ENCODE measurements at places on chromosomes 13 and 19. TPM values are rescaled to one million over a fixed set of nuclear protein-coding genes. Genes with fewer than 3 reads are reported as not detected.

DNA sequence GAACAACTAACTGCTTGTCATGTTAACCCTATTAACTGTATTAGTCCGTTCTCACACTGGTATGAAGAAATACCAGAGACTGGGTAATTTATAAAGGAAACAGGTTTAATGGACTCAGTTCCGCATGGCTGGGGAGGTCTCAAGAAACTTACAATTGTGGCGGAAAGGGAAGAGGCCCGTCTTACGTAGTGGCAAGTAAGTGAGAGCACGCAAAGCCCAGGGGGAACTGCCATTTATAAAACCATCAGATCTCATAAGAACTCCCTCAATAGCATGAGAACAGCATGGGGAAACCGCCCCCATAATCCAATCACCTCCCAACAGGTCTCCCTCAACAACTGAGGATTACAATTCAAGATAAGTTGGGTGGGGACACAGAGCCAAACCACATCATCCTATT, 34.7 kb downstream of the PHF11 start:
- no peaks in the 10 kb centered on the region for H3K27me3 ChIP-seq
- H3K4me3 ChIP-seq = no peak overlapping the region
- H3K4me1 ChIP-seq = no peaks in the 10 kb centered on the region
- H3K36me3 ChIP-seq = no peaks in the 10 kb centered on the region
- no peak for DNase-seq
- H3K27ac ChIP-seq = no peak overlapping the region

DNA sequence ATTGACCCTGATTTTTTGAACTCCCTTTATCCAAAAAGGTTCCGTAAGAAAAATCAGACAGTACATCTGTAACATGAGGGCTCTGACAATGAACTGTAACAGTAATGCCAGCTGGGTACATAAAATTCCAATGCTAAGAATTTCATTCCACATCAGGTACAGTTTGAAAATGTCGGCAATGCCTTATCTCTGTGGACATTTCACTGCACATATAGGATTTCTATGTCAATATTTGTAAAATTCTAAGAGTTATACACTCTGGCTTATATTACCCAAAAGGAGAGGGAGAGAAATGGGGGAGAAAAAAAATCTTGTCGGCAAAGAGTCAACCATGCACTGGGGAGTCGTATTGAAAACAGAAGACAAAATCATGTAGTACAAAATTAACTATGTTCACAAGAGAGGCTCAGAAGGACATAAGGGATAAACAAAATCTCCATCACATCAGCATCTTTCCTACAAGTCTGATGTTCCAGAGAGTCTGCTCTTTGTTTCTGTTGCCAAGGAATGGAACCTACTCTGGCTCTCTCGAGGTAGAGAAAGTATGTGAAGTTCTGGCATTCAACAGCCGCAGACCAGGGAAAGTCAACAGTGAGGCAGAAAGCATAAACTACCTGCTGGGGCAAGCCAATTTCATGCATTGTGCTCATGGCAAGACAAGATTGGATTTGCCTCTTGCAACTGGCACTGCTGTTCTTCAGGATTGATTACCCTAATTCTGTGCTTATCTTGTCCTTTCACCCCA, 72.4 kb downstream of the STARD13 start:
- peaks cover 14% of the 10 kb centered on the region for H3K4me1 ChIP-seq
- no peaks in the 10 kb centered on the region for H3K27me3 ChIP-seq
- H3K36me3 ChIP-seq = no peaks in the 10 kb centered on the region
- no peak overlapping the region for H3K4me3 ChIP-seq
- H3K27ac ChIP-seq = no peak overlapping the region
- no peak for DNase-seq

GRCh38 chr19:5949792-5950305, 28.1 kb downstream of the RANBP3 start:
- no peaks in the 10 kb centered on the region for H3K27me3 ChIP-seq
- no peak for DNase-seq
- H3K4me3 ChIP-seq = no peak overlapping the region
- H3K27ac ChIP-seq = no peak overlapping the region
- H3K4me1 ChIP-seq = peaks cover 13% of the 10 kb centered on the region

GRCh38 chr13:91277013-91277676, 70.3 kb upstream of the MIR17HG start:
- H3K36me3 ChIP-seq = no peaks in the 10 kb centered on the region
- no peaks in the 10 kb centered on the region for H3K27me3 ChIP-seq
- H3K4me3 ChIP-seq = no peak overlapping the region

ZNF667 gene
- total RNA-seq = 3.3 TPM

C19orf33 gene
- total RNA-seq = 0.59 TPM

INAFM1 gene
- 17.3 TPM for total RNA-seq
